ENCODE measurements at places on chromosomes 1 and 21. TPM values are rescaled to one million over a fixed set of nuclear protein-coding genes. Genes with fewer than 3 reads are reported as not detected.
A peak's percentile ranks its signal among the peaks of the same experiment; 100 is the strongest.

The TPM3 gene
- total RNA-seq = 1,117 TPM

The SPRR1B gene
- not detected for total RNA-seq

The DIO1 gene
- total RNA-seq = not detected

The C1orf226 gene
- 6.0 TPM for total RNA-seq

The ACTL8 gene
- total RNA-seq = not detected

The CD1E gene
- not detected for total RNA-seq

The CDCA8 gene
- 10.3 TPM for total RNA-seq

The NR1I3 gene
- not detected for total RNA-seq

DNA sequence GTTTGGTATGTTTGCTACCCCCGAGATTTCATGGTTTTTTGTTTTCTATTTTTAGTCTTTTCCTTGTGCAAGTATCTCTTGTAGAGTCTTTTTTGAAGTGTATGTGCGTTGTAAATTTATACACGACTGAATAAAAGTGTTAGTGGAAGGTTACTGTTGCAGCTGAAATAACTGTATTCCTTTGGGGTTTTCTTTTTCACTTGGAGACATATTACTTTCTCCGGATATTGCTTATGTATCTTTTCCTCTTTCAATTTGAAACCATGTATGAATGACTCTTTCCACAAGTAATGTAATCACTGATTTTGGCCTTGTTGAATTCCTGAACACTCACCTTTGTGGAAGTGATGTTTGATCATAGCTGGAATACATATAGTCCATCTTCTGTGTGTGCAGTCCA, 956 bp downstream of the URB2 start:
- H3K4me3 ChIP-seq = peak overlapping the region; percentile 98
- H3K4me1 ChIP-seq = peaks cover 13% of the 10 kb centered on the region
- no peak overlapping the region for H3K27ac ChIP-seq
- H3K27me3 ChIP-seq = no peaks in the 10 kb centered on the region
- H3K36me3 ChIP-seq = peaks cover 33% of the 10 kb centered on the region

DNA sequence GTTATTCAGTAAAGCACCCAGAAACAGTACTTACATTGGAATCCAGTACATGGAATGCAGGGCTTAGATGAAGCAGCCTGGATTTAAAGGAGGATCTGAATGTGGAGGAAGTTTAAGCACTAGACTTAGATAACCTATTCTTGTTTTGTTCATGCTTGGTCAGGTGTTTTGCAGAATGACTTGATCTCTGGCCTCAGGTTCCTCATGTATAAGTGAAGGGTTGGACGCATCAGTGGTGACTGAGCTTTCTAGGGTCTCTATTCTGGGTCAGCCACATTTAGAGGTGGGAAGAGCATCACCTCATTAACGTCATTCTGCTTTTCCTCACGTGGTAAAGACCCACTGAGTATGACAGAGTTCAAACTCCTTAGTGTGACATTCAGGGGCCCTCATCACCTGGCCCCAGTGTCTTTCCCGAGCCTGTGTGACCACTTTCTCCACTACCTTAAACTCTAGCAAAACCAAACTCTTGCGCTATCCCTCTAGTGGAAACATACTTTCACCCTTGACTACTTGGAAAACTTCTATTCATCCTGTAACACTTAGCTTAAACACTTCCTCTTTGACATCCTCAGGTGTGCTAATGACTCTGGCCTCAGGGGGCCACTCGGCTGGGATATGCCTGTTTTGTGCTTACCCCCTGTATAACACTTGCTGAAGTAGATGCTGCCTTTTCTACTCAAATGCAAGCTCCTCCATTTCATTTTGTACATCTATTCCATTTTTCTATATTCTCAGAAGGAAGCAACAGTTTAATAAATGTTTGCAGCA, 871 bp upstream of the ERICH3 start:
- no peak overlapping the region for H3K27ac ChIP-seq
- peaks cover 7% of the 10 kb centered on the region for H3K27me3 ChIP-seq
- no peak for DNase-seq
- no peaks in the 10 kb centered on the region for H3K4me1 ChIP-seq
- H3K4me3 ChIP-seq = no peak overlapping the region

DNA sequence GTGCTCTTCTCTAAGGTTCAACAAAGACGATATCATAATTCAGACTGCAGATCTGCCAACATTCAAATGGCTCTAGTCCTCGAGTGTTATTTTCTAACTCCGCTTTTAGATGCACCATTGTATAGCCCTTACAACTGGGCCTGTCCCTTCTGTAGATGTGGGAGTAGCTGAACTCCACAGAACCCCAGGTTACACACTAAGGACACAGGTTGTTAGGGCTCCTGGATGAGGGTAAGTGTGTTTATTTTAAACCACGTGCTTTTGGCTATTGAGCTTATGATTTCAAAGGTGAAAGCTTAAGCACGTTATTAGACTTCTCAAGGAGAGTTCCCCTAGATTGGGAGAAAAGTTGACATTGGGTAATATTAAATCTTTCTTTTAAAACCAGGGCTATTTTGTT, 64.7 kb downstream of the MPZL1 start:
- peaks cover 8% of the 10 kb centered on the region for H3K4me1 ChIP-seq
- H3K27ac ChIP-seq = no peak overlapping the region
- no peaks in the 10 kb centered on the region for H3K27me3 ChIP-seq

DNA sequence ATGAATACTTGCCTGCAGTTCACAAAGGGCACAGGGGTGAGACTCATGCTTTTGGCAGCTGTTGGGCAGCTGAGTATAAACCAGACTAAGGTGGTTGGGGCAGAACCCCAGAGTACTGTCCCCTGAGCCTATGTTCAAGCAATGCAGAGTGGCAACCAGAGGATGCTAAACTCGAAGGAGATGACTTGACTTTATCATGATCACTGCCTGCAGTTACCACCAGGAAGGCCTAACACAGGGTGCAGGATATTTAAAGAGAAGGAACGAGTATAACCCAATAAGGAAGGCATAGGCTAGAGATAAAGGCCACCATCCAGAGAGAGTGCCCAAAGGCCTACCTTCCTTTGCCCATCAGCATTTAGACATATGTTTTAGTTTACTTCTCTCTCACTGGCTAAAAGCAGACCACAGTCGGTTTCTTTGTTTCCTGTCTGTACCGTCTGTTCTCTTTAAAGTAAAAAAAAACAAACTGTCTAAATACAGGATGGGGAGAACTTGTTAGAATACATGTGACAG, 83.3 kb downstream of the MPZL1 start:
- peaks cover 18% of the 10 kb centered on the region for H3K4me1 ChIP-seq
- DNase-seq = no peak
- H3K36me3 ChIP-seq = no peaks in the 10 kb centered on the region
- no peaks in the 10 kb centered on the region for H3K27me3 ChIP-seq
- no peak overlapping the region for H3K4me3 ChIP-seq
- H3K27ac ChIP-seq = no peak overlapping the region

DNA sequence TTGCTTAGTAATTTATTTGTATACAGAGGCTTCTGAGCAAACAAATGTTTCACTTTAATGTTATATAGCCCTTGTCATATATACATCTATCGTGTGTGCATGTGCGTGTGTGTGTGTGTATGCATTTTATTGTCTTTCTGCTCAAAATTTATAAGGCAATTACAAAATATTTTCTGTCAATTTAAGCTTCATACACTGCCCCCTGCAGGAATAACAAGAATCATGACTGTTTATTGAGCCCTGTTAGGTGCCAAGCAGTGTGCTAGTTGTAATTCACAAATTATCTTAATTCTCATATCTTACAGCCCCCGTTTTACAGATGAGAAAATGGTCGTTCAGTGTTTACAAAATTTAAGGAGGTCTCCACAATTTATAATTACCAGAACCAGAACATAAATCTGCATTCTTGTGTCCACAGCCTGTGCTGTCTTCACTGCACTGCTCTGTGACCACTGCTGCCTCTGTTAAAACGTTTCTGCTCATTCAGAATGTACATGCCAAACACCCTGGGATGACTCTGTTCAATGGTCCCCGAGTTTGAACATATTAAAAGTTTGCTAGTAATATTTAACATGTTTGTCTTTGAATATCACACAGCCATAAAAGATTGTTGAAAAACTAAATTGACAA, 181.3 kb downstream of the ATP6V1G3 start:
- no peak for DNase-seq
- no peaks in the 10 kb centered on the region for H3K36me3 ChIP-seq
- H3K4me1 ChIP-seq = no peaks in the 10 kb centered on the region
- H3K4me3 ChIP-seq = no peak overlapping the region
- no peaks in the 10 kb centered on the region for H3K27me3 ChIP-seq
- H3K27ac ChIP-seq = no peak overlapping the region

GRCh38 chr1:192477630-192478029, 97.9 kb upstream of the RGS1 start:
- H3K36me3 ChIP-seq = no peaks in the 10 kb centered on the region
- no peaks in the 10 kb centered on the region for H3K4me1 ChIP-seq
- no peak for DNase-seq
- no peaks in the 10 kb centered on the region for H3K27me3 ChIP-seq

DNA sequence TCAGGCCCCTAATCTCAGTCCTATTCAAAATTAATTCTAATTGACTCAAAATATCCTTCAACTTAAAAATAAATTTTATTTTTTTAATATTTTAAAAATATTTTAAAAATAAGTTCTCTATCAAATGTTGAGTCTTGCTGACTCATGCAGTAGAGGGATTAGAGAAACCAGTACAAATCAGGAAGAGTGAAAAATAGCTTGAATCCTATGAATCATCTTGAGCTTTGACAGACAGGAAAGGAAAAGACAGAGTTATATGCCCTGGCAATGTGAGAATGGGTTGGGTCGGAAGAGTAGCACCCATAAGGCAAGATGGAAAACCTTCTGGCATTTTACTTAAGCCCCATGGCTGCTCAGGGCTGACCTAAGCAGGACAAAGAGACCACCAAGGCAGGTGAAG, 346.6 kb upstream of the RUNX1 start:
- H3K4me3 ChIP-seq = no peak overlapping the region
- H3K36me3 ChIP-seq = no peaks in the 10 kb centered on the region
- no peaks in the 10 kb centered on the region for H3K27me3 ChIP-seq
- peaks cover 16% of the 10 kb centered on the region for H3K4me1 ChIP-seq
- H3K27ac ChIP-seq = no peak overlapping the region

DNA sequence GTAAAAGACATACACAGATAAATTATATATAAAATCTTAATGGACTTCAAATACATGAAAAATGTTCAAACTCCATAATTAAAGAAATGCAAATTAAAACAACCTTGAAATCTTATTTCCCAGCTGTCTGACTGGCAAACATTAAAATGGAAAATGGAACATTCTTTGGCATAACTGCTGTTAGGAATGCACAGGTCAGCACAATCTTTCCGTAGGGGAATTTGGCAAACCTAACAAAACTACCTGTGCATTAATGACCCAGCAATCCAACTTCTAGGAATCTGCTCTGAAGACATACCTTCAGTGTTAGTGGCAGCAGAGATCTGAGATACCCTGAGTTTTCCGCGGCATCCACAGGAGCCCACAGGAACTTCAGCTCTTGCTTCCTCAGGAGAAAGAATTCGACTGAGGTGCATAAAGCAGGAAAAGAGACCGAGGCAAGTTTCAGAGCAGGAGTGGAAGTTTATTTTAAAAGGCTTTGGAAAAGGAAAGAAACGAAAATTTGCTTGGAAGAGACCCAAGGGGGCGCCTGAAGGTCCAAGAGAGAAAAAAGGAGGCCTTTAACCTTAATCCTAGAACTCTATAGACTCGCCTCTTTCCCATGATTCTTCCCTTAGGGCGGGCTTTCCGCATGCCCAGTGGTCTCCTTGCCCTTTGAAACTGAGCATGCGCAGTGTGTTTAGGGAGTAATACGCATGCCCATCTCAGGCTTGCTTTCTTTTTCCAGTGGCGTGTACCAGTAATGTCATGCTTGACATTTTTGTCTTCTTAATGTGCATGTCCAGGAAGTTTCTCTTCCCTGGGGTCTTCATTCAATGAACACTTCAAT, 24.8 kb downstream of the LYPD8 start:
- H3K4me1 ChIP-seq = no peaks in the 10 kb centered on the region
- no peaks in the 10 kb centered on the region for H3K36me3 ChIP-seq
- H3K4me3 ChIP-seq = no peak overlapping the region
- no peak overlapping the region for H3K27ac ChIP-seq
- DNase-seq = no peak

GRCh38 chr1:185250063-185250462, 67.0 kb downstream of the IVNS1ABP start:
- no peak overlapping the region for H3K4me3 ChIP-seq
- H3K27me3 ChIP-seq = no peaks in the 10 kb centered on the region
- H3K36me3 ChIP-seq = no peaks in the 10 kb centered on the region
- no peak overlapping the region for H3K27ac ChIP-seq

DNA sequence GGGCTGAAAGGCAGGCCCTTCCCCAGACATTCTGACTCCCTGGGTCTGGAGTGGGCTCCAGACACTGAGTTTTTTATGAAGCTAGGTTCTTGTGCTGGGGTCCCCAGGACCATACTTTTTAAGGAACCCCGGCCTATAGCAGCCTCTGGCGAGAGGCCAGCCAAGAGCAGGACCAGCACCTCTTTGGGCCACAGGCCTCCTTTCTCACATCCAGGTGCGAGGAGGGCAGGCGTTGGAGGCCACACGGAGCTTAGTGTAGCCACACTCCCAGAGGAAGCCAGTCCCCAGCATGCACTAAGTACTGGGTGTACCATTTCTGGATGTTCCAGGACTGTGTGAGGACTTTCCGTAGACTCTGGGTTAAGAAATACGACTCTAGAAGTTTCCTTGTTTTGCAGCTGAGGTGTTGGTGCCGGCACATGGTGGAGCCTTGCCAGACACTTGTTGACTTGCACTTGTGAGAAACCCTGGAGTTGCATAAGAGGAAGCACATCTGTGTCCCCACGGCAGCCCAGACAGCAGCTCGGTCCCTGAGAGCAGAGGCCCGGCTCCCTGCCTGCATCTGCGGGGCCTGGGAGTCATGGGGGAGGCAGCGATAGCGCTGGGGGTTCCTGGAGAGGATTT, 122.2 kb upstream of the VAMP3 start:
- no peak for DNase-seq
- H3K27ac ChIP-seq = no peak overlapping the region
- no peak overlapping the region for H3K4me3 ChIP-seq
- H3K36me3 ChIP-seq = no peaks in the 10 kb centered on the region
- H3K27me3 ChIP-seq = no peaks in the 10 kb centered on the region

DNA sequence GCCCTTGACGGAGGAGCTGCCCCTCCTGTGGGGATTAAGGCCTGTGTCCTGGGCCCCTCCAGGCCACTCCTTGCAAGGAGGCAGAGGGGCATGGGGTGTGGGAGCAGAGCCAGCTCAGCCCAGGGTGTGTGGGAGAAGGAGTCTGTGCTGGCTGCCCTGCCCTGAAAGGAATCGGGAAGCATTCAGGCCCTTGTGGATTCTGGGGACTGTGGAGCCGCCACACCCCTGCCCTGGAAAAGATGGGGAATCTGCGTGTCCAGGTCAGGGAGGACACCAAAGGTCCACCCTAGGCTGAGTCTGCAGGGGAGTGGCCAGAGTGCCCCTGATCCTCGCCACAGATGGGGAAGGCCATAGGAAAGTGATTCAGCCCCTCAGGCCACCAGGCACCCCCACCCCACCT, 16.5 kb upstream of the PRDM16 start:
- H3K4me1 ChIP-seq = no peaks in the 10 kb centered on the region
- H3K27me3 ChIP-seq = no peaks in the 10 kb centered on the region
- H3K27ac ChIP-seq = no peak overlapping the region
- no peaks in the 10 kb centered on the region for H3K36me3 ChIP-seq
- no peak overlapping the region for H3K4me3 ChIP-seq
- DNase-seq = no peak

- DNase-seq = peak; percentile 68
- peaks cover 80% of the 10 kb centered on the region for H3K4me1 ChIP-seq
- no peaks in the 10 kb centered on the region for H3K27me3 ChIP-seq
- peaks cover 91% of the 10 kb centered on the region for H3K36me3 ChIP-seq
- H3K27ac ChIP-seq = no peak overlapping the region
Measured at GRCh38 chr1:47431534-47431933, 6.3 kb upstream of the FOXD2 start.

- H3K27me3 ChIP-seq = no peaks in the 10 kb centered on the region
- no peak for DNase-seq
- no peak overlapping the region for H3K4me3 ChIP-seq
- no peaks in the 10 kb centered on the region for H3K36me3 ChIP-seq
- H3K4me1 ChIP-seq = no peaks in the 10 kb centered on the region
Measured at GRCh38 chr1:118381197-118381869, 196.3 kb upstream of the SPAG17 start.
